ENCODE measurements at places on chromosomes 12 and 14.

DNA sequence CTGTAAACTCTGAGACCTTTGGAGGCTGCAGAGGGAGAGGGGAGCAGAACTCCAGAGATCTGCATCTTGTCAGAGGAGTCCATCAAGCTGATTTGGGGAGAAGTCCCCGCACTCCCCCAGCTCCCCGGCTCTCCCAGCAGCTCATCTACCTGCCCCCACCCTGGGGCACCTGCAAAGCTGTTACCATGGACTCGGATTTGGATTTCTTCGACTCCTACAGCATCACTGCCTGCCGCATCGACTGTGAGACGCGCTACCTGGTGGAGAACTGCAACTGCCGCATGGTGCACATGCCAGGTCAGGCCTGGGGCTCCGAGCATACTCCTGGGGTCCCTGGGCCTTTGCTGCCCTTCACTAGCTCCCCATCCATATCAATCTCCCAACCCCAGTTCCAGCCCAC lies 6.9 kb upstream of the SMARCD1 start:
- no peak for DNase-seq

DNA sequence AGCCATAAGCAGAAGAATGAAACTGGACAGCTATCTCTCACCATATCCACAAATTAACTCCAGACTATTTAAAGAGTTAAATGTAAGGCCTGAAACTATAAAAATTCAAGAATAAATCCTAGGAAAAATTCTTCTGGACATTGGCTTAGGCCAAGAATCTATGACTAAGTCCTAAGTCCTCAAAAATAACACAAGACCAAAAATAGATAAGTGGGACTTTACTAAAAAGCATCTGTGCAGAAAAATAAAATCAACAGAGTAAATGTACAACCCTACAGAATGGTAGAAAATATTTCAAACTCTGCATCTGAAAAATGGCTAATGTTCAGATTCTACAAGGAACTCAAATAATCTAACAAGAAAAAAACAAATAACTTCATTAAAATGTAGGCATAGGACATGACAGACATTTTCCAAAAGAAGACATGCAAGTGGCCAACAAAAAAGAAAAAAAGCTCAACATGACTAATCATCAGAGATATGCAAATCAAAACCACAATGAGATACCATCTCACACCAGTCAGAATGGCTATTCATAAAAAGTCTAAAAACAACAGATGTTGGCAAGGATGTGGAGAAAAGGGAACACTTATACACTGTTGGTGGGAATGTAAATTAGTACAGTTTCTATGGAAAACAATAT lies 61.0 kb upstream of the PPFIA2 start:
- DNase-seq: no peak

- DNase-seq: no peak
Measured at GRCh38 chr12:52681526-52682380, 1.5 kb upstream of the KRT1 start.

DNA sequence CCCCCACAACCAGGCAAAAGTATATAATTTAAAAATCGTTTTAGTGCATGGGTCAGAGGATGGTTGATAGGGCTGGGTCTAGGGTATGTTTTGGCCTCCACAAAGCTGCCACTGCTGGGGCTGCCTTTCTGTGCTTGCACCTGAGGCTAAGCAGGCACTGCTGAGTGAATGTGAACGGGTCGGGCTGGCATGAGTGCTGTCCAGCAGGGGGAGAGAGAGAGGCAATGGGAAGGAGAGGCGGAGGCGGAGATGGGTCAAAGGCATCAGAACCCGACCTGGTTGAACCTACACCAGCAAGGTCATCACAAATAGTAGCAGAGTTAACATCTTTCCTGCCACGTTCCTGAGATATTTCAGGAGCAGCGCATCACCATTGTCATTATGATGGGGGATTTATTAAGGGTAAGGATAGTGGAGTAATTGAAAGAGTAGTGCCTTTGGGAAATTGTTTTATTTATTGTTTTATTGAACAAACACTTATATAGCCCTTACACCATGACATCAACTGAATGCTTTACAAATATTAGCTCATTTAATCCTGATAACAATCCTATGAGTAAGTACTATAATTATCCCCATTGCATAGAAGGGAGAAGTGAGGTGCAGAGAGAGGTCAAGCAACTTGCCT lies 5.8 kb upstream of the NRXN3 start:
- DNase-seq: peak; percentile 33

DNA sequence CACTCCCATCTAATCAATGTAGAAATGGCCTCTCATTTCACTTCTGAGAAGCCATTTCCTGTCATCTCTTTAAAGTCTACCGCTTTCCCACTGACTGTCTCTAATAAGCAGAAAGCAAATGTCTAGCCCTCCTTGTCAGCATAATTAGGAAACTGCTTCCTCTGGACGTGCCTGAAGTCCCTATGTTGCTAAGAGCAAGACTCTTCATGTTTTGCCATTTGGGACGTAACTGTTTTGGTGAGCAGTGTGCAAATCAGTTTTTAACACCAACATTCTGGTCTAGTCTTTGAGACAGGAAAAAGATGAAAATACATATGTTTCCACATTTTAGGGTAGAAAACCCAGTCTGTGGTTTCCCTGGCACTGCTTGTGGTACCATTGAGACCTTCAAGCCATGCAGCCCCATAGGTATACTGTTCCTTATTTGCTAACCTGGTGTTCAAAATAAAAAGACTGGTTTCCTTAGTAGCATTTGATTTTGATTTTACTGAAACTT lies 22.2 kb downstream of the IFNG start:
- DNase-seq: no peak

DNA sequence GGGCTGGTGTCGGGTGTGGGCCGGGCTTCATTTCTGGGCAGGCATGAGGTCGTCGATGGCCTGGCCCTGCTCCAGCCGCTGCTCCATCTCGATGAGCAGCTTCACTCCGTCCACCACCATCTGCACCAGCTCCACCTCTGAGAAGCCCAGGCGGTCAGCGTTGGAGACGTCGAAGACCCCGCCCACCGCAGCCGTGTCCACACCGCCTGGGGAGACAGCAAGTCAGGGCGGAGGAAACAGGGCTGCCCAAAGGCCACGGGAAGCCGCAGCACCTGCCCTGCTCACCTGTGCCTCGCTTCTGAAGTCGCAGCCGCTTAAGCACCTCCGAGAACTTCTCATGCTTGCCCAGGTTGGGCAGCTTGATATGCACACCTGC lies 2.8 kb downstream of the CKB start:
- no peak for DNase-seq

GRCh38 chr12:132605892-132606291 lies 4.5 kb downstream of the LRCOL1 start:
- no peak for DNase-seq

DNA sequence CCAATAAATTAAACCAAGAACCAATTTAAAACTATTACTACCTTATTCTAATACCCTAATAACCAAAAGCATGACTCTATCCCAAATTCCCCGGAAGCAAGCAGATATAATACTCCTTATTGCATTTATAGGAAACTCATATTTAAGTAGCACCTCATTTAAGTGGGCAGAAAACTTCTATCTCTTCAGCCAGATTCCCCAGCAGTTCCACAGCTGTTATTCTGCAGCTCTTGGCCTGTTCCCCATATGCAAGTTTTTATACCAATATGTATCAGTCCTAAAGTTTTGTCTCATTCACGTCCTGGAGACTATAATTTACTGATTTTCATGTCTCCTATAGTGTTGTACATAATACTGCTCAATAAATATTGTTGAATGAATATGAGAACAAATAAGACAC lies 106.5 kb downstream of the MYRFL start:
- no peak for DNase-seq

DNA sequence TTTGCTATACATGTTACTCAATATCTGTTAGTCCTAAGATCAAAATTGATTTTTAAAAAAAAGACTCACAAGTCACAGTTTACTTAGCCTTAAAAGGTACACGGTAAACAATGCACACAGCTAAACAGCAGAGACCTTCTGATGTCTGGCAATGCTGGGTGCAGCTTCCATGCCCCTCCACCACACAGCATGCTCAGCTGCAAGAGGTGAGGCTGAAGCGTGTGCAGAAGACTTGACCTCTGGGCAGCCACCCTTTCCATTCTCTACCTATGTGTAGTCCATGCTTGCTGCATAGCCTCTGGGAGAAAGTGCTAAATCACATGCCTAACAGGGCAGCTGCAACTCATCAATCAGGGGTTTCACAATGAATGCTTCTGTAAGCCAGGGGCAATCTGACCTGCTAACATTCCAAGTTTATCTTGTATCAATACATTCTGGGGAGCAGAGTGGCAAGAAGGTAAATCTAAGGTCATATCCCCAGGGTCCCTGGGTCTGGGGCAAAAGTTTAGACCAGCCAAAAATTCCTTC lies 44.5 kb upstream of the AMN1 start:
- DNase-seq: no peak

DNA sequence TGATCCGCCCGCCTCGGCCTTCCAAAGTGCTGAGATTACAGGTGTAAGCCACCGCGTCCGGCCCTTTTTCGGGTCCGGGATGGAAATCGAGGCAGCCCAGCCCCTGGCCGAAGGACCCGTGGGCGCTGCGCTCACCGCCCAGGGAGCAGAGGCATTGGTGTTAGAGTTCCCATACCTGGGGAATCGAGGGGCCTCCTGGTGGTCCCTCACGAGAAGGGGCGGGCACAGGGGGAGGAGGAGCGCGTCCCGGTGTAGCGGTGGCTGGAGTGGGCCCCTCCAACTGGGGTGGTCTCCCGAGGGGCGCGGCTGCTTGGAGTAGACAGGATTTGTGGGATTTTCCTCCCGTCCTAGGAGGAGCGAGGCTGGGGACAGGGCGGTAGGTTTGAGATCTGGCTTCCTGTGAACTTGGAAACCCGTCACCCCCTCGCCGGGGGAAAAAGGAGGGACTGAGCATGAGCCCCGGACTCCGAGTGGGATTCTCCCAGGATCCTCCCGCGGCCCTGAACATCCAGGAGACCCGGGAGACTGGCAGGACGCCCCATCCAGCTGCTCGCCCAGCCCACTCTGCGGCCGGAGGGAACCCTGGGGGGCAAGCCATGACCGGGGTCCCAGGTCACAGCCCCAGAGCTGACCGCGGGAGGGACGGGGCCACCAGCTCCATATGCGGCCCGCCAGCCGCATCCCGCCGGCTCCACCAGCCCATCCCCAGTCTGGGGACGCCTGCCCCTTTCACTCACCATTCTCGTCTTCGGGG lies 70.9 kb downstream of the ASCL4 start:
- no peak for DNase-seq

DNA sequence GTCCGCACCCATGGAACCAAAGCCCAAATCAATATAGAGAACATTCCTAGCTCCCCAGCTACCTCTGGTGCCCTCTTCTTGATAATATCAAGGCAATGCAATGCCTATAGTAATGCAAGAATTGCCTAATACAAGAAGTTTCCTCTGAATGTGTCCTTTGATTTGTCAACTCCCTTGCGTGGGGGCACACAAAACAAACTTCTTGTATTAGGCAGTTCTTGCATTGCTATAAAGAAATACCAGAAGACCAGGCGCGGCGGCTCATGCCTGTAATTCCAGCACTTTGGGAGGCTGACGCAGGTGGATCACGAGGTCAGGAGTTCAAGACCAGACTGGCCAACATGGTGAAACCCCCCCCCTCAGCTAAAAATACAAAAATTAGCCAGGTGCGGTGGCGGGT lies 10.4 kb upstream of the ITPK1 start:
- no peak for DNase-seq

GRCh38 chr12:66035288-66035966 lies 95.1 kb downstream of the LLPH start:
- peak; percentile 33 for DNase-seq

DNA sequence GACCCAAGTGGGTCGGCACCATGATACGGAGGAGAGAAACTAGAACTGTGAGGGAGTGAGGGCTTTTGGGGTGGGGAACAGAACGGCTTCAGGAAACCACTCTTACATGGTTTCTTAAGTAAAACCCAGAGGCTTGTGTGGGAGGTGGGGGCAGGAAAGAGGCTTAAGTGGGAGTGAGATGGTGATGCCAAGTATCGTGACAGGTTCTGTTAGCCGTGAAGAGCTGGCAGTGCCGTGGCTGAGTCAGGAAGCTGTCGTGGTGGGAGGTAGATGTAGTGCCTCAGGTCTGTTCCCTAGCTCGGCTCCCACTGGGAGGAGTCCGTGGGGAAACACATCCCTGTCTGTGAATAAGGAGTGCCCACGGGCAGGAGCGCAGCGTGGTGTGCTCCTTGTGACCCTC lies 185.8 kb upstream of the FKBP4 start:
- DNase-seq: no peak

GRCh38 chr12:108678104-108678730 lies 44.5 kb upstream of the SELPLG start:
- DNase-seq: no peak

- DNase-seq: no peak
Measured at GRCh38 chr14:80658155-80658554, 283.4 kb downstream of the CEP128 start.

- peak; percentile 25 for DNase-seq
Measured at GRCh38 chr14:53793790-53794505, 162.7 kb downstream of the BMP4 start.

- no peak for DNase-seq
Measured at GRCh38 chr12:3892631-3893030, 19.4 kb upstream of the PARP11 start.

GRCh38 chr12:101829639-101830366 lies 956 bp downstream of the GNPTAB start:
- DNase-seq: no peak

DNA sequence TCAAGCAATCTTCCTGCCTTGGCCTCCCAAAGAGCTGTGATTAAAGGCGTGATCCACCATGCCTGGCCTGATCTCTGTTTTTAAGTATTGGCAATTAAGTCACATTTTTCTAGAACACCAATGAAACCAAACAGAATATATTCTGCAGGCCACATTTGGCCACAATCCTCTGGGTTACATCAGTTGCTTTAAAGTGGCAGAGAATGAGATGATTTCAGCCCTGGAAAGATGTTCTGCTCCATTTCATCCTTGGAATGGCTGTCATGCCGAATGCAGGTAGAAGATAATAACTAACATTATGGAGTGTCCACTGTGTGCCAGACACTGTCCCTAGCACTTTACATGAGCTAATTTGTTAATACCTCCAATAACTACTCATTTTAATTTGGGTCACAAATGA lies 154.4 kb downstream of the PTPN11 start:
- no peak for DNase-seq

- DNase-seq: no peak
Measured at GRCh38 chr14:91004987-91005386, 55.5 kb downstream of the RPS6KA5 start.

GRCh38 chr14:23052182-23052623 lies 5.1 kb downstream of the CDH24 start:
- DNase-seq: no peak

DNA sequence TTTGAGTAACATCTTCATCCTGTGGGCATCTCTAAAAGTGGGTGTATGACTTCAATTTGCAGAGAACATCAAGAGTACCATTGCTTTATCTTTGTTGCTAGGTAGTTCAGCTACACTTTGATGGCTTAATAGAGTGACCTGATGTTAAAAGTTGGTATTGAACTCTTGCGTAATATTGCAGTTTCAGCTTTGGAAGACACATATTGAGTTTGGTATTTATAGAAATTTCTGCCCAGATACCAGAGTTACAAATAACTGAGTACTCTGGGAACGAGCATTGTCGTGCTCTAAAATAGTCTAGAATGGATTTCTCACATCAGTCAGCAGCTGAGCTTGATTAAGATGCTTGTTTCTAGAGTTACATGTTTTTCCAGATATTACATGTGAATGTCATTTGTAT lies 24.8 kb upstream of the AKAP5 start:
- no peak for DNase-seq

GRCh38 chr12:131962069-131962468 lies 12.3 kb downstream of the EP400 start:
- DNase-seq: no peak

Measured in urothelium cell line (cell line).